GM06990 (cell line): ENCODE measurements at places on chromosomes 6 and 20.
A peak's percentile ranks its signal among the peaks of the same experiment; 100 is the strongest.

- DNase-seq, result no peak
Observed at GRCh38 chr6:109348226-109348625, 34.0 kb downstream of the CD164 start.

DNA sequence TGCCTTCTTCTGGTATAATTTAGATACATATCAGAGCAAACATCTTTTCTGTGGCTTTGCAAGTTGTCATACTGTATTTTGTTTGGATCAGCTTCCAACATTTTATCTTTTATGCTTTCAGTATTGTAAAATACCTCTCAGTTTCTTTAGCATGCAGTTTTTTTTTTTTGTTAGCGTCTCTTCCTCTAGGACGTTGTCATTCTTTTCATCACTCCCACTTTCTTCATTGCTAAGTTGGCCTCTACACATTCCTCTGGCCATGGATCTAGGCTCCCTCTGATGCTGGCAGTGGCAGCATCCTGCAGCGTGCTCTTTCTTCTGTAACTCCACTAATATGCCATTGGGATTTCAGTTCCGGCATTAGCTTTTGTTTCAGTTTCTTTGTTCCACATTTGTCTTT, 21.7 kb downstream of the RPRD1B start:
- DNase-seq, result no peak

DNA sequence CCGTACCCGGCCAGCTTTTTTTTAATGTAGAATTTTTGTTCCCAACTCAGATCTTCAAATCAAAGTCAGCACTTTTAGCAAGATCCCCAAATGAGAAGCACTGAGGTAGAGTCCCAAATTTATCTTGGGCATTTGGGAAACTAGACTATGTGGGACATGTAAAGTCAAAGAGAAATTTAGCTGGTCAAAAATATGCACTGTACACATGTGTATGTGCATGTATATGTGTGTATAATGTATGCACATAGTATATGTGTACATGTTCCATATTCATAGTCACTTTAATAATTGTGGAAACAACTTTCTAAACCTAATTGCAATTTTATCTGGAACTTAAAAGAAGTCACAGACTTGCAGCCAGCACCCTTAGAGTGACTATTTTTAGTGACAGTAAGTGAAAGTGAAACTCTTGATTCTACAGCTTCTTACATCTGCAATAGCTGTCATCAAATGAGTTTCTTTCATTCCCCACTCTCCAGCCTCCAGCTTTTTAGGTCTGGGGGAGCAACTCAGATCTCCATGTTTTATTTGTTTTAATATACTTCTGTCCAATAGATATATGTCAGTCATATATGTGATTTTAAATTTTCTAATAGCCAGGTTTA, 53.6 kb downstream of the CDC40 start:
- DNase-seq, result peak; percentile 30

- no peak for DNase-seq
Observed at GRCh38 chr6:149478631-149479314, 6.0 kb downstream of the ZC3H12D start.

DNA sequence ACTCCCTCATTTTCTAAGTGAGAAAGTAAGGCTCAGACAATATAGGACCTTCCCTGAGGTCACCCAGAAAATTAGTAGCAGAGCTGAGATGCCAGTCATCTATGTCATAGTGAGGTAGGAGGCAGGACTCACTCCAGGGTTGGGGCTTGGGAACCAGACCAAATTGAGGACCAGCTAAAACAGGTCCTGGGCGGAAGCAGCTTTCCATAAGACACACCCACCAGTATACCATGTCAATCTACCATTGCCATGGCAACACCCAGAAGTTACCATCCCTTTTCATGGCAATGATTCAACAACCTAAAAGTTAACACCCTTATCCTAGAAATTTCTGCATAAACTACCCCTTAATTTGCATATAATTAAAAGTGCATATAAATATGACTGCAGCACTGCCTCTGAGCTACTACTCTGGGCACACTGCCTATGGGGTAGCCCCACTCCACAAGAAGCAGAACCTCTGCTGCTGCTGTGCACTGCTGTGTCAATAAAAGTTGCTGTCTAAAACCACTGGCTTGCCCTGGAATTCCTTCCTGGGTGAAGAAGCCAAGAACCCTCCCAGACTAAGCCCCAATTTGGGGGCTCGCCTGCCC, 30.3 kb upstream of the OCSTAMP start:
- no peak for DNase-seq

DNA sequence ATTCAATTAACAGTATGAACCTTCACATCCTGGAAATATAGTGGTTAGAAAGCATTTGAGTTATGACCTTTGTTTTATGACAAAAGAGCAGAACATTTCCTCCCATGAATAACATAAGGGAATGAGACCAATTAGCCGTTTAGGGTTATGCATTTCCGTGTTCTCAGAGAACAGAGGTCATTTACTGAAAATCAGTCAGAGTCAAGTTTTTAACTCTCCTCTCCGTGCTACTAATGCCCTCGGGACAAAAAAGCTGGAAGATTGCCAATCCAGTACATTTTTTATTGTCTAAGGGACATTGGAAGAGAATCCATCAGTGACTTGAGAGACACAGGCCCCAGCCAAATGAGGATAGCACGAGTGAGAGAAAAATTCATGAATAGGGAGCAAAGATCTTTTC, 632.7 kb downstream of the RFPL4B start:
- DNase-seq, result no peak

DNA sequence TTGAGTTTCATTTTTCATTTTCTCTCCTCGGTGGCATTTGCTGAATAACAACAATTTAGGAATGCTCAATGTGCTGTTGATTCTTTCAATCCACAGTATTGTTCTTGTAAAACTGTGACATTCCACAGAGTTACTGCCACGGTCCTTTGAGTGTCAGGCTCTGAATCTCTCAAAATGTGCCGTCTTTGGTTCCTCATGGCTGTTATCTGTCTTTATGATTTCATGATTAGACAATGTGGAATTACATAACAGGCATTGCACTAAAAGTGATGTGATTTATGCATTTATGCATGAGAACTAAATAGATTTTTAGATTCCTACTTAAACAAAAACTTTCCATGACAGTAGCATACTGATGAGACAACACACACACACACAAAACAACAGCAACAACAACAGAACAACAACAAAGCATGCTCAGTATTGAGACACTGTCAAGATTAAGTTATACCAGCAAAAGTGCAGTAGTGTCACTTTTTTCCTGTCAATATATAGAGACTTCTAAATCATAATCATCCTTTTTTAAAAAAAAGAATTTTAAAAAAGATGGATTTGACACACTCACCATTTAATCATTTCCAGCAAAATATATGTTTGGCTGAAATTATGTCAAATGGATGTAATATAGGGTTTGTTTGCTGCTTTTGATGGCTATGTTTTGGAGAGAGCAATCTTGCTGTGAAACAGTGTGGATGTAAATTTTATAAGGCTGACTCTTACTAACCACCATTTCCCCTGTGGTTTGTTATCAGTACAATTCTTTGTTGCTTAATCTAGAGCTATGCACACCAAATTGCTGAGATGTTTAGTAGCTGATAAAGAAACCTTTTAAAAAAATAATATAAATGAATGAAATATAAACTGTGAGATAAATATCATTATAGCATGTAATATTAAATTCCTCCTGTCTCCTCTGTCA, 88.1 kb downstream of the SNAP25 start:
- no peak for DNase-seq

DNA sequence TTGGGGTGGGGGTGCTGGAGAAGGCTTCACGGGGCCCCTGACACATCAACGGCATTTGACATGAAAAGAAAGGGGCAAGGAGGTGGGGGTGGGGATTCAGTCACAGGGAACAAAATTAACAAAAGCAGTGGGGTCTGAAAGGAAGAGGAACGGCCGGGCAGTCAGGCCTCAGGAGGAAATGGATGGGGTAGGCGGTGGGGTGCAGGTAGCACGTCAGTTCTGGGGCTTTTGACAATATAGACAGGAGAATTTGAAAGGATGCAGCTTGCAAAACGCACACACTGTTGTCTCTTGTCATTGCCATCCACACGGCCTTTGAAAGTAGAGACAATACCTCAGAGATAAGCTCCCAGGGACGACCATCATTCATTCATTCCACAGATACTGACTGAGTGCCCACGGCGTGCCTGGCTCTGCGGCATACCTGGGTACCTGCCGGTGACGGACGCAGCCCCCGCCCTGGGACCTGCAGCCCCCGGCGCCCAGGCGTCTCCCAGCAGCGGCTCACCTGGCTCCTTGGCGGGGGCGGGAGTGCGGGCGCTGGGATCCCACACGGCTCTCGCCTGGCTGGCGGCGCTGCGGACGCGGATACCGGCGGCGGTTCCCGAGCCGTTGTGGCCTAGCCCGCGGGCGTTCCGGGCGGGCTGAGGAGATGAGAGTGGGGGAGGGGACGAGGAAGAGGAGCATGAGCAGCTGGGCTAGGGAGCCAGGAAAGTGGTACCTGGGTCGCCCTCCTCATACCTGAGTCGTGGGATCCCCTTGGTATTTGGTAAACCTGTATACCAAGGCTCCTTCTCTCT, at the start of gene SLC26A8:
TSS of gene SLC26A8 (minus strand) at position 646 of the 800 bp plus-strand sequence. CDS start 4,934 bp downstream, outside the sequence.
- DNase-seq, result no peak

GRCh38 chr6:156125844-156126243, 651.3 kb upstream of the ARID1B start:
- no peak for DNase-seq
